ENCODE measurements at places on chromosomes 11 and 22. TPM values are rescaled to one million over a fixed set of nuclear protein-coding genes. Genes with fewer than 3 reads are reported as not detected.
A peak's percentile ranks its signal among the peaks of the same experiment; 100 is the strongest.

Gene SEPTIN5
- total RNA-seq: 18.7 TPM

Gene FOXRED1
- total RNA-seq: 28.1 TPM

Gene TH
- 0.26 TPM for total RNA-seq

Gene YPEL4
- total RNA-seq: 0.60 TPM

Gene TRAPPC4
- 83.5 TPM for total RNA-seq

Gene MYOD1
- not detected for total RNA-seq

Gene NXPE2
- not detected for total RNA-seq

DNA sequence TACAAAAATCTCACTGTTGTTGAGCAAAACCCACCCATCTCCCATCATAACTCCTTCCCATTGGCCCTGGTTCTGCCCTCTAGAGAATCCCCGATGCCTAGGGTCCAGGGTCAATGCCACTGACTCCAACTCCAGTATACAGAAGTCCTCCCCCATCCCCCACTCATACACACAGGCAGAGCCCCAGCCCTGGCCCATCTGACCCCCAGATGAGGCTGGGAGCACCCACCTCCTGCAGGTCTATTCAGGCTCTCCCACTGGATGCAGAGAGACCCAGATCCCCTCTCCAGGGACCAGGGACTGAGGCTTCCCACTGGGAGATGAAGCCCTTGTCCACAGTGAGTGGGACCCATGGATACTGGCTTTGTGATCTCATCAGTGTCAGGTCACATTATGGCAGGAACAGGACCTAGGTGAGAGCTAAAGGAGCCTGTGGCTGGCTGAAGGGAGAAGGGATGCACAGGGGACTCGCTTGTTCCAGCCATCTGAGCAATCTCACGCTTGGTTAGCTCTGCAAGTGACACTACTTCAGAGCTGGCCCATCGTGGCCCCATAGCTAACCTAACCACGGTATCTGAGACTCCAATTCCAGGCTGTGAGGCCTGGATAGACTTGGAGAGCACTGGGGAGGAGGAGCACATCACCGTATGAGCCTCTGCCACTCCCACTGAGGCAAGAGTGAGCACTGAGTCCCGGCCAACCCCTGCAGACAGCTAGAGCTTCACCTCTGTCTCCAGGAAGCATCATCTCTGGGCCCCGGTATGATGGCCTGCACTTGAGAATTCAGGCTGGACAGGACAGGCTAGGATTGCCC lies 35.7 kb downstream of the TRIM29 start:
- no peak for DNase-seq

GRCh38 chr11:18304745-18305144 lies 17.2 kb downstream of the HPS5 start:
- DNase-seq: no peak

- no peak for DNase-seq
Observed at GRCh38 chr22:29257751-29258181, 10.0 kb downstream of the RHBDD3 start.

GRCh38 chr11:50275133-50275532 lies 242.5 kb downstream of the OR4C45 start:
- no peak for DNase-seq

GRCh38 chr11:44876906-44877305 lies 73.8 kb downstream of the TP53I11 start:
- DNase-seq: no peak

- no peak for DNase-seq
Observed at GRCh38 chr11:110798201-110798900, 86.1 kb upstream of the ARHGAP20 start.

DNA sequence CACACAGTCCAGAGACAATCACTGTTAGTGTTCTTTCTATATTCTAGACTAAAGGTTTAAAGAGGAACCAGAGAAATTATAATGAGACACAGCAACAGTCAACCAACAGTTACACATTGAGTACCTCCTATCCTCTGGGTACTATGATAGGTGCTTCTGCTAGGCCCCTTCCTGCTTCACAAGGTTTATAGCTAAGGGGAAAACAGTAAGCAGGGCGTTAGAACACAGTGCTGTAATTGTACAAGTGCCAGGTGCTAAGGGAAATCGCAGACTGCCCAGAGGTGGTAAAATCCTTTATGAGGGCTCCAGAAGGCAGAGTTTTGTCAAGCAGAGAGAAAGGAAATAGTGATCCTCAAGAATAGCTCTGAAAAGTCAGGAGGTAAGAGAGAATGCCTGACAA lies 297.2 kb upstream of the FAT3 start:
- DNase-seq: no peak

GRCh38 chr22:35307892-35308291 lies 8.2 kb downstream of the TOM1 start:
- no peak for DNase-seq

DNA sequence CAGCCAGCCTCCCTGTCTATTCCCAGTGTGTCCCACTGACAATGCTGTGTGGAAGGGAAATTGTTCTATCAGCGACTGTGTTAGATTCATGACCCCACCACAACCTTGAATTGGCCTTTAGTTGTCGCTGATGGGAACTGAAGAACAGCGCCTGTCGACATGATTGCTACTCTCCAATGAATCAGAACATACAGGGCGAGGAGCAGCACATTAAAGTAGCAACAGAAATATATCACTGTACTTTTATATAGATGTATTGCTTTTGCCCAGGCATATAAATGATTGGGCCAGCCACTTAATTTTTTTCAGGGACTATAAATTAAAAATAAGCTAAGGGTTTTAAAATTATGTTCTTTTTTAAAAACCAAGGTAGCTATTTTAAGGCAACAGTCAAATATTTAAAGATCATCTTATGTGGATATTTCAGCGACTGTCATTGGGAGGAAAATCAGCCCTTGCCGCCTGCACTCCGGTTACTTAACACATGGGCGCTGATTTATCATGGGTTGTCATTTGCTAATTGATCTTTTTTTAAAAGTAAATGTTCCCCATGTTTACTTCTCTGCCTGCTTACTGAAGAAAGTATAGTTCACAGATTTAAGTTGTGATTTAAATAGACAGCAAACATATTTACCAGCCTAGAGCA lies 42.1 kb downstream of the ARL14EP start:
- no peak for DNase-seq

DNA sequence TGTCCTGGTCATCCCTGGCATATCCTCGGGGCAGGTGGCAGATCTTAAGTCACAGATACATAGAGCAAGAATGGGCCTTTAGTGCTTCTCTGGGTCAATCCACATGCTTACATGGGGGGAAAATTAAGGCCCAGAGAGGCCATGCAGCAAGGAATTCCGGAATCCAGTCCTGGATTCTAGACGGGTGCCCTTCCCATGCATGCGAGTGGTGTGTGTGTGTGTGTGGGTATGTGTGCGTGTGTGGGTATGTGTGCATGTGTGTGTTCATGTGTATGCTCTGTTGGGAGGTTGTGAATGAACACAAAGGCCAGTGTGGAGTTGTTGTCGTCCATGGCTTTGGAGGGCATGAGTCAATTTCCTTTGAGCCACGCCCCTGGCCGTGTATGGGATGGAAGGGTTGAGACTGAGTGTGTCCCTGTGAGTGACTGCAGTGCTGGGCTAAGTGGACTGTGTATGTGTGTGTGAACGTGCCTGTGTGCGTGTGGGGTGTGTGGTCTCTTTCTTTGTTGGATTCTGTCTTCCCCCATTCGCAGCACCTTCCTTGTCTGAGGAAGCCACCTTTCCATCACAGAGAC lies 33.4 kb upstream of the EIF3D start:
- peak; percentile 51 for DNase-seq
